HTR-8/SVneo (cell line): ENCODE measurements at places on chromosomes 1 and 21.

DNA sequence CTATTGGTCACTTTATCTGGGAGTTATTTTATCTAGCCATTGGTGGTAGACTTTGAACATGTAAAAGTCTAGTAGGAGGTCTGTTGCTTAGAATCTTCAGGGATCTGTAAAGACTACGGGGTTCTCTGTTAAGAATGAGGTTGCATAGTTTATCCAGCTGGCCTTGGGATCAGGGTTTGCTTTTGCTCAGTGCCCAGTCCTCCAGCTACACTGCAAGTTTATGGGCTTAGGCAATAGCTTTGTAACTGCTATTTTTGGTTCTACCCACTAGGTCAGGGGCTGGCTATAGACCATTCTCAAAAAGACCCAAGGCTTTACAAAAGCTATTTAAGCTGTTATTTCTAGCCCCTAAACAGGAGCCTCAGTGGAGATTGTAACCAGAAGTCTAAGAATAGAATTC is 9.8 kb downstream of the SH3GLB1 start:
- no peak for DNase-seq

GRCh38 chr1:56132520-56132919 is 446.8 kb downstream of the PLPP3 start:
- no peak for DNase-seq

- DNase-seq = no peak
These were observed 70.1 kb downstream of the PCBP3 start for GRCh38 chr21:45713613-45714012.

GRCh38 chr1:163399976-163400601 is 78.3 kb downstream of the NUF2 start:
- no peak for DNase-seq

- no peak for DNase-seq
These were observed 730.9 kb downstream of the PTPRU start for GRCh38 chr1:29967261-29967660.

GRCh38 chr1:22520871-22521270 is 42.4 kb upstream of the EPHA8 start:
- no peak for DNase-seq

GRCh38 chr1:171313319-171313834 is 606 bp upstream of the FMO4 start:
- no peak for DNase-seq

- DNase-seq = peak; percentile 79
These were observed 2.5 kb upstream of the BCL10 start for GRCh38 chr1:85278853-85279314.

- no peak for DNase-seq
These were observed 724.6 kb upstream of the ADAMTS5 start for GRCh38 chr21:27691516-27691915.

- DNase-seq = no peak
These were observed 68.6 kb downstream of the KAZN start for GRCh38 chr1:14666962-14667650.

DNA sequence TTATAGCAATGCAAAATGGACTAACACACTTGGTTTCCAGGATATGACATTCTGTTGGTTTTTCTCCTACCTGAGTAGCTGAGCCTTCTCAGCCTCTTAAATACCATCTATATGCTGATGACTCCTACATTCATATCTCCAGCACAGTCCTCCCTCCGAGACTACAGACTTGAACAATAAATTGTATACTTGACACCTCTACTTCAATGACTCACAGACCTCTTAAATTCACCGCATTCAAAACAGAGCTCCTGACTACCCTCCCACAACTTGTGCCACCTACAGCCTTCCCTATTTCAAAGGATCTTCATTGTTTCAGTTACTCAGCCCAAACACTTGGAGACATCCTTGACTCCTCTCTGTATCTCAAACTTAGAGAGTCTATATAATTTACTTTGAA is 66.8 kb upstream of the ASB17 start:
- no peak for DNase-seq

DNA sequence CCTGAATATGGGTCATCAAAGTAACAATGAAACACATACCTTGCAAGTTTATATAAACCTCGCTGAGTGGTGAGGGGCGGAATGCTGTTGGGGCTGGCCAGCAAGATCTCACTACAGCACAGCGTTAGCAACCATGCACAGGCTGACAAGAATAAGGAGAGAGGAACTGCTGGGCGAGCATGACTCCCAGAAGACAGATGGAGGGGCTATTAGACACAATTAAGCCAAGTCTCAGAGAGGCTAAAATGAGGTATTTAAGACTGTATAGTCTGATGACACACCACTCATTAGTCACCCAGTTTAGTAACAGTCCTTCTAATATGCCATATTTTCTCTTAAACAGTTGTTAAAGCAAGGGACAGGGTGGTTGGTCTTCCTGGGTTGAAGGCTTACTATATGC is 340.2 kb upstream of the NR5A2 start:
- no peak for DNase-seq

DNA sequence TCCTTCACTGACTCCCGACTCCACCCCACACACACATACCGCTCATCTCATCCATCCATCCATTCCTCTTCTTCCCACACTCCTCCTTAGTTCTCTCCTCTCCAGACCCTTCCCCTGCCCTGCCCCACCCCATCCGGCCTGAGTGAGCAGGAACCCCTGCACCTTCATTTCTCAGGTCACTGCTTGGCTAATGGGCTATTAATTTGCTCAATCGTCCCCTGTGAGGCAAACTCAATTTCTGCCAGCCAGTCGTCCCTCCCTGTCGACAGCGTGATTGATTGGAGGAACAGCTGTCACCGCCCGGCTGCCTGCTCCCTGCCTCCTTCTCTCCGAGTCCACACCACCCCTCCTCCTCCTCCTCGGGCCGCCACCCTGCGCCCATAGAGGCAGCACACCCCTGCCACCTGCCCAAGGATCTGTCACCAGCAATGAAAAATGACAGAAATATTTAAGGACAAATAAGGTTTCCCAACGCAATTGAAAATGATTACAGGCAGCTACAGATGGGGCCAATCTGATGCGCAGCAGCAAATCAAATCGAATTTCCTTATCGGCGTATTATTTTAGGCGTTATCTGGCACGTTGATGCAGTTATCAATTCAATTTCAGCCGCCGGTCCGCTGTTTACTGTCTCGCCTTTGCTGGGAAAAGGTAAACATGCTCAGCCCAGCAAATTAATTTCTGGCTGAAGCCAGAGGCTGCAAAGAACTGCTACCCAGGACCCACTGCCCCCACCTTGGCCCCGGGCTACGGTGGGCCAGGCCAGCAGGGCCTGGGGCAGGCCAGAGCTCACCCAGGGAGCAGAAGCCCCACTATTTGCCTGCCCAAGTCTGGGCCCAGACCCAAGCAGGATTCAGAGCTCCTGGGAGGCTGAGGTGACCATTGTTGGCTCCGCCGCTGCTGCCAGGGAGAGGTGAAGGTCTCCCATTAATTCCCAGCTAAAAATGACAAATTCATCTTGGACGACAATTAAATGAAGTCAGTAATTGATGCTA is 71.3 kb downstream of the TMEM53 start:
- no peak for DNase-seq

- DNase-seq = peak; percentile 77
These were observed 30.6 kb upstream of the CTPS1 start for GRCh38 chr1:40948741-40949443.

GRCh38 chr1:176791906-176792305 is 328.9 kb downstream of the PAPPA2 start:
- no peak for DNase-seq

DNA sequence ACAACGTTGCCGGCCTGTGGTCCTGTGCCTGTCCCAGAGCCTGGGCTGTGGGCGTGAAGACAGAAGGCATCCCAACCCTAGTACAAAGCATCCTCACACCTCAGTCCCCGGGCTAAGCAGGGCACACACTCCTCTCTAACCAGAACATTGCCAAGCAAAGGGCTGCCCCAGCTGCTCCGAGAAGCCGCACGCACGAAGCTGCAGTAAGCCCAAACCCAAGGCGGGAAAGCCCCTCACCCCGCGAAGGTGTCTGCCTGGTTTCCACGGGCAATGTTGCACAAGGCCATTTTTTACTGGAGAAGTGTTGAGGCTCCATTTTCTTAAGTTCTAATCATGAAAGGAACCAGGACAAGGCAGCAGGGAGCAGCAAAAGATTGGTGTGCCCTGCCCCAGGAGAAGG is 519.0 kb downstream of the NPHP4 start:
- no peak for DNase-seq

DNA sequence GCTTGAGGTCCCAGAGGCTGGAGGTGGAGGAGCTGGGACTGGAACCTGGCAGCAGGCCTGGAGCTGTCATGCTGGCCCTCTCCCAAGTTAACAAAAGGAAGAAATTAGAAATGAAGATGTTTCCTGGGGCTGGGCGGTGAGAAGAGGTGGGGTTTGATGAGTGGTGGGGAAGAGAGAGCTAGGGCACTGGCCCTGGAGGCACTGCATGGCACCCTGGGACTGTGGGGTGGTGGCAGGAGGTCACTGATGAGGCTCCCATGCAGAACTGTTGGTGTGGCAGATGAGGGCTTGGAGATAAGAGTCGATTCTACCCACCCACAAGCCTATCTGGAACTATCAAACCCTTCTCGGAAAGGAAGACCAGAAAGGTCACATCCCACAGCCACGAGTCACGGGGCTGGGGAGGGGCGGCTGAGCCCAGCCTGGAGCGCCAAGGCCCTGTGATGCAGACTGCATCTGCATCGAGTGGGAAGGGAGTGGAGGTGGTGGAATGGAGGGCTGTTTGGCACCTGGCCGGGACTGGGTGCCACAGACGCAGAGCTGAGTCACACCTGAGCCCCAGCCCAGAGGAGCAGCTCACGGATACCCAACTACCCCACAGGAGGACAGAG is 29.4 kb downstream of the MRPL37 start:
- DNase-seq = no peak

DNA sequence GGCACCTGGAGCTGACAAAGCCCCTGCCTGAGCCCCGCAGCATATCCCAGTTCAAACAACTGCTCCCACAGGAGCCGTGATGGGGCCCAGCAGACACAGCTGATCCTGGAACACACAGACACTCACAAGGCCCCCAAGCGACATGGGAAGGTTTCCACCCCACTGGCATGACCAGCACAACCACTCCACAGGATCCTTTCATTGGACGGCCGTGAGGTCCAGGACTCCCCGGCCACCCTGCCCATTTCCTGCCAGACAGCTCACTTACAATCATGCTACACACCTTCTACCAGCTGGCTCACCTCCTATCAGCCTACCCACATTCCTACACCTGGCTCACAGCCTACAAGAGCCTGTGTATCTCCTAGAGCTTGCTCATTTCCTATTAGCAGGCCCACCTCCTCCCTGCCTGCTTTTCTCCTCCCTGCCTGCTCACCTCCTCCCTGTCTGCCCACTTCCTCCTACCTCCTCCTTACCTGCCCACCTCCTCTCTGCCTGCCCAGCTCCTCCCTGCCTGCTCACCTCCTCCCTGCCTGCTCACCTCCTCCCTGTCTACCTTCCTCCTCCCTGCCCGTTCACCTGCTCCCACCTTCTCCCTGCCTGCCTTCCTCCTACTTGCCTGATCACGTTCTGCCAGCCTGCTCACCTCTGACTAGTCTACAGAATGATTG is 73.9 kb downstream of the MATN1 start:
- no peak for DNase-seq

- DNase-seq = no peak
These were observed 120.9 kb upstream of the IPO9 start for GRCh38 chr1:201708085-201708512.

DNA sequence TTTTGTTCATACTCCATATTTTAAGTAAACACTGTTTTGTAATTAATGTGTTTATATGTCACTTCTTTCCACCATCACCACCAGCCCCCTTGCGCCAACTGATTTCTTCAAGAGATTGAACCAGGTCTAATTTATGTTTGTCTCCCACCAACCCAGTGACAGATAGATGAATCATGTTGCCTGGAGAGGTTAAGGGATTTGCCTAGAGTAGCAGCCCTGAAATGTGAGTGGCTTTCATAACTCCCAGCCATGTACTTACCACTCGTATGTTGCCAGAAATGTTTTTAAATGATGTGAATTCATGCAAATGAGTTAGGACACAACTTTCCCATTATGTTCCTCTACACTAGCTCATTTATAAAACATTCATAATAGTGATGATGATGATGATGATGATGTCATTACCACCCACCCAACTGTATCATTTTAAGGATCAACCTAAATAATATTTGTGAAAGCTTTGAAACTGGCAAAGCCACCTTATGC is 86.9 kb downstream of the LRRC8D start:
- DNase-seq = peak; percentile 45

DNA sequence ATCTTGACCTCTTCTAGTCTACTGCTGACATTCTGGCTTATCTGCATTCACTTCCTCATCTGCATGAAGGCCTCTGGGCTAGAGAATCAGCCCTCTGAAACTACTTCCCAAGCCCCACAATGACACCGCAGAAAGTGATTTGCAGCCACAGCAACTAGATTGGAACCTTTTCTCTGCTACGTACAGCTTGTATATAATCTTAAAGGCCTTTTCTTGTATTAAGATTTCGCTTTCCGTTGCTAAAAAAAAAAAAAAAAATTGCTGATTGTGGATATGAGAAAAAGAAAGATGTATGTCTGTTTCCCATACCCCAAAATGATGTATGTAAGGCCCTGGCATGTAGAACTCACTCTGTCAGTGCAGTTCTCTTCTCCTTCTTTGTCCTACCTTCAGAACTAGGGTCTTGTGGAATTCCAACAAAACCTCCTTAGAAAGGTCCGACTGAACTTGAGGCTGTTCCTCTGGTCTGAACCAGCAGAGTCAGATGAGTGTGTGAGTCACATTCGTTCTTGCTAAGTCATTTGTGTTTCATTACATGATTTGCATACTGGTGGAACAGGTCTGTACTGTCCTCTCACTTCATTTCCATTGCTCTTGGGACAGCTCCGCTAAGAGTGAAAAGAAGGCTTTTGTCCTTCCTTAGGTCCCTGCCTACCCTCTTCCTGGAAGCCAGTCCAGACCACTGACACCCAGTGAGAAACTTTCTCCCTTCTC is 62.7 kb downstream of the PLPP3 start:
- DNase-seq = no peak

- DNase-seq = no peak
These were observed 17.4 kb downstream of the CCSAP start for GRCh38 chr1:229325401-229325800.

DNA sequence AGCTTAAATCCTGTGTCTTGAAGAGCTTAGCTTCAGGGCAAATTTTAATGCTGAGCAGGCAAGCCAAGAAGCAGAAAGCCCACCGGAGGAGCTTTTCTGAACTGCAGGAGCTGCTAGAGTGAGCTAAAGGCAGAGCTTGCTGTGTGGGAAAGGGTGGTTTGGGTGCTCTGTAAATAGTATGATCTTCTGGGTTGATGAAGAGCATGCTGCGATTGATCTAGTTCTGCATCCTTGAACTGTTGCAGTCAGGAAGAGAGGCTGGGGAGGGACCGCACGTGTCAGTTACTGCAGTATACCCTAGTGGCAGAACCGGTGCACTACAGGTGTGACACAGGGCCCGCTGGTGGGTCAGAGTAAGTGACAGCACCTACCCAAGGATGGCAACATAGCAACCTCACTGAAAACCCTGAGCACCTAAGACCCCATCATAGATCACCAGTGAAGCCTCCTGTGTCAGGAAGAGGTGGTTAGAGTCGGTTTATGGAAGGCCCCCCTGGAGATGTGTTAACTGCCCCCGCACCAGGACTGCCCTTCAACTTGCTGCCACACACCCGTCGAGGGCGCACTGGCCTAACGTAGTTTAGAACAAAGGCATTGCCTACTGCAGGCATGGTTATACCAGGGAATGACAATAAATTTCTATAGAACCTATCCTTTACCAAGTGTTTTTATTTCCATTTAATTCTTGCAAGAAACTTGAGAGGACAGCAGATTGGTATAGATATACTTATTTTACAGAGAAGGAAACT is 146.0 kb upstream of the KIAA0040 start:
- no peak for DNase-seq
